ENCODE measurements at places on chromosomes 3 and 15.

DNA sequence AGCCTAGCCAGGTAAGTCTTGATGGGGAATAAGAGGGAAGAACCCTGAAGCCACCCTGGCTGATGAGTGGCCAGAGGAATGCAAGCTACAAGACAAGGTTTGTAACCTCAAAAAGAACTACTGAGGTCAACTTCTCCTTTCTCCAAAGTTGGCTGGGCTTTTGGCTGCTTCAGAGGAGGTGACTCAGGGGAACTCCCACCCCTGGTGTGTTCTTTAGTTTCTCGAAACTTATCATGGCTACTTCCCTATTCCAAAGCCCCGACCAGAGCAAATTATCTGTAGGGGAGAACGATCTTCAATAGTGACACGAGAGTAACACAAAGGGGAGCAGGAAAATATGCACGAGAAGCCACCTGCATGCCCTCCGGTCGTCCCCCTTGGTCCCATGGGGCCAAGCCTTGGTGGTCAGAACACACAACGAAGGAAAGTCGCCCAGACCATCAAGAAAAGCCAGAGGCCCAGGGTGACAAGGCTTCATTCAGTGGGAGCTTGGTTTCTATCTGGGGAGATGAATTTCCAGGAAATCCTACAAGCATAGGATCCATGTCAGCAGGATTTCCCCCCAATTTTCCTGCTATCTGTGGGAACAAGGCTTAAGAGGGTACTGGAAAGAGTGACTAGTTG, 6.5 kb upstream of the BCL2A1 start:
- DNase-seq: no peak

DNA sequence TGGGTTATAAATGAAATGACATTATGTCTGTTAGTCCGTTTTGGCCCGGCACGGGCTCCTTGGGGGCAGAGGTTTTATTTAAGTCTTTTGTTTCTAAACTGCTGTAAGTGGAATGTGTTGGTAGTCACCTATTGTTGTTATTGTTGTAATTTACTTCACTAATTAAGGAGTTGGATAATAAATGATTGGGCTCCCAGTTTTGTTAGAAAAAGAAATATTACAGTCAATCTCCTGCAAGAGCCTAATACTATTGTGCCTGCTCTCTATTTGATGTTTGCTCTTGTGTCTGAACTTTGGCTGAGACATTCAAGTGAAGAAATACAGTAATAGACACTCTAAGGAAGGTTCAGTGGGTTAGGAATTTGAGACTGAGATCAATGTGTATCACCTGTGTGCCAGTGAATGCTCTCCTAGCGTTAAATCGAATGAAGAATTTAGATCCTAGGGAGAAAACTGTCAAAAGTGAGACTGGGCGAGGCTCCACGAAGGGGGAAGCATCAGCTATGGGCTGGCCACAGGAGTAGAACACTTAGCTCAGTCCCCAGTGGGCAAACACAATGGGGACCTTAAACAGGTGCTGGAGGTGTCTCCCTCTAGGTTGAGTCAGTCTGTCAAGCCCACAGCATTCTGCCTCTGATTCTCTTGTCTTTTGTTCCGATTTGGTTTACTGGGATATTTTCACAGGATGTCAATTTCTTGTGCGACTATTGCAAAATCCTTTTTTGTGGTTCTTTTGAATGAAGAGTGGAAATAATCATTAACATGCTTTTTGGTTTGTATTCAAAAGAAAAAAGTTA, 1.2 kb downstream of the ROBO2 start:
- DNase-seq: no peak

GRCh38 chr3:143697975-143698374, 150.3 kb downstream of the SLC9A9 start:
- no peak for DNase-seq

DNA sequence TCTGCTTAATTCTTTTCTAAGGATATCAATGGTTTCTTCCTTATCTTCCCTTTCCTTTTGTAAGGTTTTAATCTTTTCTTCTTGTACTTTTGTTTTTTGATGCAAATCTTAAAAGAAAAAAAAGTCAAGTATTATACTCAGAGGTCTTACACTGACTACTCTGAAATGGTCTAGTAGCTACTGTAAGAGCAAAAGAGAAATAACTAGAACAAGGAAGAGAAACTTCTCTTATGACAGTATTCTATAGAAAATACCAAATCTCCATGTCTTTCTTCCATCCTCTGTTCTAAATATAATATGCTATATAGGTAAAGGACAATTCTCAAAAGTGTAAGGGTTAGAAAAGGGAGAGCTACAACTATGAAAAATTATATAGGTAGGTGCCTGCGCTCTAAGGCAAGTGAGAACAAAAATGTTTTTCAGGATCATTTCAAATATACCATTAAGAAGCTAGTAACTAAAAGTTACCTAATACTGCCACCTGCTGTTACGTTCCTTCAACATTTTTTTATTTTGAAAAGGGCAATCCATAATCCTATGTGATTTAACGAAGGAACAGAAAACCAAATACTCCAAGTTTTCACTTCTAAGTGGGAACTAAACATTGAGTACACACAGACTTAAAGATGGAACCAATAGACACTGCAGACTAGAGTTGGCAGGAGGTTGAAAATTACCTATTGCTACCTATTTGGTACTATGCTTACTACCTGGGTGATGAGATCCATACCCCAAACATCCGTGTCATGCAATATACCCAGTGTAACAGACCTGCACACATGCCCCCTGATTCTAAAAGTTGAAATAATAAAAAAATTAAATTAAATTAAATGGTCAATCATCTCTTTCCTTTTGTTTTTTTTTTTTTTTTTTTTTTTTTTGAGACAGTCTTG, 36.7 kb downstream of the CIP2A start:
- DNase-seq: no peak

- no peak for DNase-seq
These were observed 14.7 kb downstream of the PAK2 start for GRCh38 chr3:196754091-196754981.

DNA sequence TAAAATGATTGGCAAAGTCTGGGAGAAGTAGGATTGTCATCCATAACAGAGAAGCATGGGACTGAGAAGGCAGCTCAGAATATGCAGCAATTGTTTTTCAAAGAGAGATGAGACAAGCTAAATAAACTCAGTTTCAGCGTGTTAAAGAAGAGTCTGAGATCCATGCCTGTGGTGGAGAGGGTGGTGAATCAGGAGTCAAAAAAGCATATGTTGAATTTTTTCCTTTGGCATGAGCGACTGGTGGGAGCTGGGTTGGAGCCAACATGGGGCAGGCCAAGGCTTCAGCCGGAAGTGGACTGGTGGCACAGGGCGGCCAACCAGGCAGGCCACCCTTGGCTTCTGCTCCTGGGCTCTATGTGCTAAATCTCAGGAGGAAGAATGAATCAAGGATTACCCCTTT, 102.0 kb downstream of the SST start:
- DNase-seq: no peak

DNA sequence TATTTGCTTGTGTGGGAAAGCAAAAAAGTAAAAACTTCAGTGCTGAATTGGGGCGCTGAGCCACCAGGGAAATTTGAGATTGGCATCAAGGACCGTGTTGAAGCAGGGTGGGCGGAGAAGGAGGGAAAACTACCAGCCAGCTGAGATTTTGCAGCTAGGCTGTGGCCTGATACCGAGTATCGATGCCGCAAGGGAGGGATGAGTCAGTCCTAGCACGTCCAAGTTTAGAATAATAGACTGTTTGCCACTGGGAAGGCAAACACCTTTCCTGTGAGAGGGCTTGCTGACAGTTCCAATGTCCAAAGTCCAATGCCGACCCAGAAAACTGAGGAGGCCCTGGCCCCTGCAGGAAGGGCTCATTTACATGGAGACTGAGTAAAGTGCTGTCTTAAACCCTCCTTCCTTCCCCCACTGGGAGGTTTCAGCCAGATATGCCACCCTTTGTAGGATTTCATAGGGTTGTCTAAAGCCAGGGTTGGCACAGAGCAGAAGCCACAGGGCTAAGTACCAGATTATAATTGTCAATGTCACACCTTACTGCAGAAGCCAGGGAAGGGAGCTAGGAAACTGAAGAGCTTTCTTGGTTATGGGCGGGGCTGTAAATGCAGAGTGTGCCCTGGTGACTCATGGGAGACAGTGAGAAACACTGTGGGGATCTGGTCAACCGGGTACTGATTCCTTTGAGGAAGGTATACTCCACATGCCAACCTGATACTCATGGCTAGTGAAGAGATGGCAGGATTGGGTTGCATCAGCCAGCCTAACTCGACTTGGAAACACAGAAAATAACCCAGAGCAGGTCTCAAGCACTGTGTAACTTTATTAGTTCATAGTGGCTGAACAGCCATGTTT, 28.4 kb upstream of the PIK3CB start:
- no peak for DNase-seq

DNA sequence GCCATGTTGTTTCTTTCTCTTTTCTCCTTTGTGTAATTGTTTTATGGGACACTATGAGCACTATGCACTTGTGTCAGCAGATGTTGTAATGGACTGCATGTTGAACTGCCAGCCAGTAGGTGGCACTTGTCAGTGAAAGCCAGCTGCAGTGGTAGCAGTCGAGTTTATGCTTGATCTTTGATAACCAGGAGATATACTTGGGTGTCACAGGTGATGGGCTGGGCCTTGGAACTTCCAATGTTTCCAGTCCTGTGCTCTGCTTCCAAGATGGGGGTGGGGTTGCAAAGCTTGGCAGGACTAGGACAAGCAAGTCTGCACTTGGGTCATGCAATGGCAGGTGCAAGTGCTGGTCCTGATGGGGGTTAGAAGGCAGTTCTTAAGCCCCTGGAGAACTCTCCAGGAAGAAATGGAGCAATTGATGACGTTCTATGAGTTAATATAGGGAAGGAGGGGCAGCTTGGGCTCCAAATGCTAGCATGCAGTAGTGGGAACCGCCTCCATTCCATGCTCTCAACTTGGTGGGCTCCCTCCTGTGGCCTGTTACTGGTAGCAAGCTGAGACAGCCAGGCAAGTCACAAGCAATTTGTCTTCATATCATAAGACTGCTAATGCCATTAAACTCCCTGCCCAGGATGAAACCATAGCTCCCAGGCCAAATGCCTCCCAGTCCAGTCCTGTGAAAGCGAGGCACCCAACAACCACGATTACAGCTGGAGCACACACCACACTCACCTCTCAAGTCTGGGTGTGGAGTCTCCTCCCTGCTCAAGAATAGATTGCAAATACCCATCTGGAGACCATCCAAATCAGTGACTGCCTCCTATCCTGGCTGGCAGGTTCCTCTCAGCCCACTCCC, 287.2 kb downstream of the CGGBP1 start:
- DNase-seq: no peak

All from activated CD8-positive, alpha-beta memory T cell treated with anti-CD3 and anti-CD28 coated beads for 1 hour (primary cell).